LoVo (cell line): ENCODE measurements at places on chromosomes 3 and 15.

DNA sequence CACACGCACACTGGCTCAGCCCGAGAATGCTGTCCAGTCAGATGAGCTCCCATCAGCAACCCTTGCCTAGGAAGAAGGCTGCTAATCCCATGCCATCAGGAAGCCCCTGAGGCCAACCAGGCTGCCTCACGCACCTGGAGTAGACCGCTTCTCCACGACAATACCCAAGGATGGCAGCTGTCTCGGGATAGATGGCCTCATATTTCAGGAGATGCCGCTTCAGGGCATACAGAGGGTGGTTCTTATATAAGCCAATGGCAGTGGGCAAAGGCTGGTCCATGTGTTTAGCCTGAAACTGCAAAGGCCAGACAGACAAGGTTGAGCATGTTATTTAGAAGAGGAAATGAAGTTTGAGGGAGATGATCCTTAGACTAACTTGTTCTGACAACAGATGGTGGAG is 22.2 kb downstream of the XPC start:
- DNase-seq, result no peak

DNA sequence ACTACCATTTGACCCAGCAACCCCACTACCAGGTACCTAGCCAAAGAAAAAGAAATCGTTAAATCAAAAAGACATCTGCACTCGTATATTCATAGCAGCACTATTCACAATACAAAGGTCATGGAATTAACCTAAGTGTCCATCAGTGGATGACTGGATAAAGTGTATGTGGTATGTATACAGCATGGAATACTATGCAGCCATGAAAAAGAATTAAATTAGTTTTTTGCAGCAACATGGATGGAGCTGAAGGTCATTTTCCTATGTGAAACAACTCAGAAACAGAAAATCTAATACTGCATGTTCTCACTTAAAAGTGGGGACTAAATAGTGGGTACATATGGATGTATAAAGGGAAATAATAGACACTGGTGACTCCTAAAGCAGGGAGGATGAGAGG is 175.2 kb downstream of the ZIC4 start:
- DNase-seq, result no peak

- no peak for DNase-seq
Measured at GRCh38 chr3:16865335-16865734, 19.4 kb upstream of the PLCL2 start.

- no peak for DNase-seq
Measured at GRCh38 chr3:96069065-96069464, 745.3 kb upstream of the EPHA6 start.

DNA sequence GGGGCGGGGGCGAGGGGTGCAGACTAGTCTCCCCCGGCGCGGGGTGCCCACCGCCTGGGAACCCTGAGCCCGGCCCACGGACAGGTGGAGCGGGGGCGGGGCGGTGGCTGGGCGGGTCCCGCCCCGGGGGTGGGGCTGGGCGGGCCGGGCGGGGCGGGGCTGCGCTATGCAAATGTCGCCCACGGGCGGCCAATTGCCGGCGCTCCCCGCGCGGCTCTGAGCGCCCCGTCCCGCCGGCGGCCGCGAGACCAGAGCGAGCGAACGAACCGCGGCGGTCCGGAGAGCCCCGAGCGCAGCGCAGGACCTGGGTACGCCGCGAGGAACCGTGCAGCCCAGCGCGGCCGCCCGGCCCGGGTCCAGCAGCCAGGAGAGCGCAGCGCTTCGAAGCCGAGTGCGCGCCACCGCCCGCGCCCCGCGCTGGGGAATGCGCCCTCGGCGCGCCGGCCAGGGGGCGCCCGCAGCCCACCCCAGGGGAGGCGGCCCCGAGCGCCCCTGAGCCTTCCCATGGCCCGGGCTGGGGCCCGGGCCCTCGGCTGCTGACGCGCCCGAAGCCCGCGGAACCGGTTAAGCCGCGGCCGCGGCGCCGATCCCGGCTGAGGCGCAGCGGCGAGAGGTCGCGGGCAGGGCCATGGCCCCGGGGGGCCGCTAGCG is at the start of gene SEMA3F:
TSS of gene SEMA3F (plus strand) at position 485 of the 651 bp plus-strand sequence. CDS start 4,299 bp downstream, outside the sequence.
- DNase-seq, result peak; percentile 72

DNA sequence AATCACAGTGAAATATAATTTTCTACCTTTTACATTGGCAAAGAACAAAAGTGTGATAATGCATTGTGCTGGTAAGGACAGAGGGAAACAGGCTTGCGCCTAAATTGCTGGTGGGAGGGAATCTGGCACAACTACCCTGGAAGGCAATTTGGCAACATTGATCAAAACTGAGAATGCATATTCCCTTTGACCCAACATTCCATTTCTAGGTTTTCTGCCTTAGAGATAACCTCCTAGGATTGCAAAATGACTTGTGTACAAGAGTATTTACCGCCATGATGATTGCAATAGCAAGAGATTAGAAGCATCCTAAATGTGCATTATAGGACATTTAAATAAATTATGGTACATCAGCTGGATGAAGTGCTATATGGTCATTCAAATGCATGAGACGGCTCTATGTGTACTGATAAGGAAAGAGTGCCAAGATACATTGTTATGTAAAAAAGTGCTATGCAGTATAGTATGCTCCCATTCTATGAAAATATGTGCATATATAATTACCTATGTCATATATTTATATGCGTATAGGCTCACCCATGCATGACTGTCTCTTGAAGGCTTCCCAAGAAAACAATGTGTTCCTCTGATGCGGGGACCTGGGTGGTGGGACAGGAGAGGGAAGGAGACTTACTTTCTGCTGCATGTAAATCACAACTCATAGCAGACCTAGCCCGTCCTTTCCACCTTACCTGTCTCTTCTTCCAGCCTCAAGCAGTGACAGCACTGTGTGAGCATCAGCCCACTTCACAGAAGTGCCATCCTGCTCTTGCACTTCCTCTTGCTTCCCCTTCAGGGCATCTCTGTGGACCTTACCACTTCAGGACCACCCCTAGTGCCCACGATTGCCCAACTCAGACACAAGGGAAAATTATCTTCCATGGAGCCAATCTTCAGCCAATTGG is 249.9 kb upstream of the TLE3 start:
- no peak for DNase-seq

- no peak for DNase-seq
Measured at GRCh38 chr3:51063053-51063452, 322.0 kb upstream of the MANF start.

GRCh38 chr15:99963096-99963825 is 230.0 kb upstream of the LYSMD4 start:
- DNase-seq, result no peak

DNA sequence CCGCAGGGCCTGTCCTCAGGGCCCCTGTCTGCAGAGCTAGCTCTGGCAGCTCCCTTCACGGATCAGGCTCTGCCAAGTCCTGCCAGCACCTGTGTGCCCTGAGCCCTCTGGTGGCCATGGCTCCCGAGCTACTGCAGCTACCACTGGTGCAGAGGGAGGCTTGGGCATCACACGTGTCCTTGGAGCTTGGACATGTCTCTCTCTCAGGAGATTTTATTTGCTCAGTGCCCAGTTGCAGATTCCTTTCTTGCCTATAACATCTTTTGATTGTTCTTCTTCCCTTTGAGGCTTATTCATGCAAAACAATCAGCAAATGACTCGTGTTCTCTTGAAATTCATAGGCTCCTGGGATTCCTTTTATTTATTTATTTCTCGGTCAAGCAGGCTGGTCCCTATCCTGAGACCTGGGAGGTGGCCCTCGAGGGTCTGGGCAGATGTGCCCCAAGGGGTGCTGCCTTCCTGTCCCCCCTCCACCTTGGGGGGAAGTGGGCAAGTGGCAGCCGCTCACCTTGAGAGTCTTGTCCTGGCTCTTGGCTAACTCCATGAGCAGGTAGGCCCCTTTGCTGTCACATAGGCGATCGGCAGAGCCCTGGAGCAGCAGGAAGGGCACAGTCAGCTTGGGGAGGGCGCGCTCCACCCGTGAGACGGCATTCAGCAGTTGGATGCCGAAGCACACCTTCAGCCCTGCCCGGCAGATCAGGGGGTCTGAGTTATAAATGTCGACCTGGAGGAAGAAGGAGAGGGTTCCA is 21.9 kb downstream of the ABTB1 start:
- peak; percentile 34 for DNase-seq

- DNase-seq, result no peak
Measured at GRCh38 chr3:44206862-44207652, 34.6 kb upstream of the TOPAZ1 start.

GRCh38 chr15:76974456-76975036 is 20.4 kb upstream of the PSTPIP1 start:
- DNase-seq, result no peak
